ENCODE measurements at places on chromosomes 12 and 14.

DNA sequence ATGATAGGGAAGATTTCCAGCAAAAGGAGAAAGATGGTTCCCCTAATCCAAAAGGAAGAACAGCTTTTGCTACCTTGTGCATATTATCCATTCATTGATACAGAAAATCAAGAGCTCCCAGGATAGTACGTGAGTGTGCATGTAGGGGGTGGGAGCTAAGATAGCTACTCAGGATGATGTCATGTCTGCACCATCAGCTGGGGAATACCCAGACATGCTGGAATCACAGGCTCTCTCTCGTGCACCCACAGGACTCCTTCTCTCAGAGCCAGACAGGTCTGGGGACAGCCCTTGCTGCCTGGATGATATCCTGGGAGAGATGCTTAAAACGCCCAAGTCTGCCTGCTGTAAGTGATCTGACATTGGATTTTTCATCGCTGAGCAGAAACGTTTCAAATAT is 38.9 kb downstream of the FOXN3 start:
- H3K4me1 ChIP-seq, result no peaks in the 10 kb centered on the region
- H3K27ac ChIP-seq, result no peak overlapping the region
- DNase-seq, result no peak

DNA sequence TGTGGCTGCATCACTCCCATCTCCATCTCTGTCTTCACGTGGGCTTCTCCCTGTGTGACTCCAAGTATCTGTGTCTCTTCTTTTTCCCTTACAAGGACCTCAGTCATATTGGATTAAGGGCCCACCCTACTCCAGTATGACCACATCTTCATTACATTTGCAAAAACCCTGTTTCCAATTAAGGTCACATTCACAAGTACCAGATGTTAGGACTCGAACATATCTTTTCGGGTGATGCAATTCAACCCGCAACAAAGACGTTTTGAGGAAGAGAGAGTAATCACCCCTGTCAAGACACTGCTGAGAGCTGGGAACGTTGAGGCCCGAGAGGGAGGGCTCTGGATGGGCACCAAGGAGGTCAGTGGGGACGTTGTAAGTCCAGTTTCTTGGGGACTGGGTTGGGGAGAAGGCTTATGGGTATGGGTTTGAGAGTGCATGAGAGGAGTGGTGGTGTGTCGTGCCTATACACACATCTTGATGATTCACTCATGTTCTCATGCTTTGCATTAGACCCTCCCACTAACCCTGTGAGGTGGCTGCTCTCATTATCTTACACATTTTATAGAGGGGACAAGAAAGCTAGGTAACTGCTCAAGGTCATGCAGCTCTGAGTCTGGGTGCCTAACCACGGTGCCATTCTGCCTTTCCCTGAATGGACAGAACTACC is 12.1 kb upstream of the IFI27 start:
- no peaks in the 10 kb centered on the region for H3K27me3 ChIP-seq
- no peaks in the 10 kb centered on the region for H3K4me1 ChIP-seq
- no peak overlapping the region for H3K27ac ChIP-seq
- peak; percentile 28 for DNase-seq
- H3K36me3 ChIP-seq, result no peaks in the 10 kb centered on the region
- H3K4me3 ChIP-seq, result no peak overlapping the region

DNA sequence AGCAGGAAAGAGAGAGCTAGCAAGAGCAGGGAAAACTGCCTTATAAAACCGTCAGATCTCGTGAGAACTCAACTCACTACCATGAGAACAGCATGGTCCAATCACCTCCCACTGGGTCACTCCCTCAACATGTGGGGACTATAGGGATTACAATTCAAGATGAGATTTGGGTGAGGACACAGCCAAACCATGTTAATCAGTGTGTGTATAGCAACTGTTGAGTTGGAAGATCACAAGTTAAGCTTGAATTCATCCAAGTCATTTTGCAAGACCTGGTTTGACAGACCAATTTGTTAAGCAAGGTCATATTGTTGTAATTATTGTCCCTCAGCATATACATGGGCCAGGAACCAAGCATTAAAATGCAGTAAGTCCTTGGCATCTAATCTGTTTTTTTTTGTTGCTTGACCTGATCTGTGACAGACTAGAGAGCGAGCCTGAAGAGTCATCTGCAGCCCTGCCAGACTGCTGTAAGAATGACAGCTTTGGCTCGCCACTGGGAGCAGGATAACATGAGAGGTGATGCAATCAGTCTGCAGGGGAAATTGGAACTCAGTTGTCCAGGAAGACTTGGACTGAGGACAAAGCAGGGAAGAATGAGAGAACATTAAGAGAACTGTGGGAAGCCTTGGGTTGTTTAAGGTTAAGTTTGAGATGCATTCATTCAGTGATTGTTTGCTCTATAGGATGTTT is 297.6 kb upstream of the SEL1L start:
- H3K4me1 ChIP-seq, result no peaks in the 10 kb centered on the region
- H3K27ac ChIP-seq, result peak overlapping the region; percentile 3
- no peak for DNase-seq
- H3K36me3 ChIP-seq, result no peaks in the 10 kb centered on the region
- H3K27me3 ChIP-seq, result no peaks in the 10 kb centered on the region

GRCh38 chr14:92717571-92718042 is 30.8 kb downstream of the LGMN start:
- H3K4me3 ChIP-seq, result no peak overlapping the region
- no peaks in the 10 kb centered on the region for H3K4me1 ChIP-seq
- no peak for DNase-seq
- H3K27me3 ChIP-seq, result no peaks in the 10 kb centered on the region
- H3K27ac ChIP-seq, result no peak overlapping the region
- H3K36me3 ChIP-seq, result peaks cover 8% of the 10 kb centered on the region

DNA sequence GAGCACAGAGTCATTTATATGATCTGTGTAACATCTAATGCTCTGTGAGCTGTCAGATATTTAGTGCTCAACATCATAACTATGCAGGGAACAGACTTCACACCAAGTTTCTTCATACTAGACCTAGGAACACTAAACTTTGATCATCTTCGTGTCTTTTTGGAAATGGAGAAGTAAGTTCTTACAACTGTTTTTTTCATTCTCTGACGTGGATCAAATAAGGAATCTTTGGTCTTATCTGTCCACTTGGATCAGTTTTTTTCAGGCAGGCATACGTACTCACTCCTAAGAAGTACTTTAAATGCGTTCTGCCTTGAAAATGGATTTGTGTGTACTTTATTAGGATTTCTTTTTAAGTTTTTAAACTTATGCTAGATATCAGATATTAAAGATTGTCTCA is 191.0 kb downstream of the FBXL14 start:
- H3K4me3 ChIP-seq, result no peak overlapping the region
- H3K27ac ChIP-seq, result no peak overlapping the region
- no peaks in the 10 kb centered on the region for H3K36me3 ChIP-seq
- H3K4me1 ChIP-seq, result no peaks in the 10 kb centered on the region
- no peaks in the 10 kb centered on the region for H3K27me3 ChIP-seq

DNA sequence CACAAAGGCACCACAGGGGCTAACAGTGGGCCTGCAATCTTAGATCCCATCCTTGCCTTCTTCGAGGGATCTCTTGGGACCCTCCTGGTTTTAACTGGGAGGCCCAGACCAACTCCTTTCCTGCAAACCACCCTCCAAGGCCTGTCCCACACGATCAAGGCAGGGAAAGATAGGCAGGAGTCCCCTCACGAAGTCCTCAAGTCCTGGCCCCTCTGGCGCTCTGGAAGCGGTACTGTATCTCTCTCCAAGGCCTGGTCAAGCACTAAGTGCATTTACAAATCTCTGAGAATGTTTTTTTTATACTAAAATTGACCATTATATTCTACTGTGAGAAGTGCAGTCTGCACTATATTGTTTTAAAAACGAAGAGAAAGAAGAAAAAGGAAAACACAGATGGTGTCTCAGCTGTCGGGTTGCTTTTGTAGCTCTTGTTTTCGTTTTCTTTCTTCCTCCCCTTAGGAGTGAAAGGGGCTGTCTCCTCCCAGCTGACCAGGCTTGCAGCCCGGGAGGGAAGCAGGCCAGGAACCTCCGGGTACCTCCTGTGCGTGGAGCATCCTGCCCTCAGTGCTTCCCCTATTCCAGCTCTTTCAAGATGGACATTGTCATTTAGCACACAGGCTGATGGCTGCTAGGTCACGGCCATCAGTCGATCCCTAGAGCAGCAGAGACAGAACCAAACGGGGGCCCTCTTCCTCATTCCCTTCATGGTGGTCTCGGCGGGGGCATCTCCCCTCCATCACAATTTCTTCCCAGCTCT is 56.7 kb downstream of the FAM222A start:
- DNase-seq, result peak; percentile 46
- H3K4me1 ChIP-seq, result no peaks in the 10 kb centered on the region
- H3K4me3 ChIP-seq, result no peak overlapping the region
- peaks cover 10% of the 10 kb centered on the region for H3K36me3 ChIP-seq

DNA sequence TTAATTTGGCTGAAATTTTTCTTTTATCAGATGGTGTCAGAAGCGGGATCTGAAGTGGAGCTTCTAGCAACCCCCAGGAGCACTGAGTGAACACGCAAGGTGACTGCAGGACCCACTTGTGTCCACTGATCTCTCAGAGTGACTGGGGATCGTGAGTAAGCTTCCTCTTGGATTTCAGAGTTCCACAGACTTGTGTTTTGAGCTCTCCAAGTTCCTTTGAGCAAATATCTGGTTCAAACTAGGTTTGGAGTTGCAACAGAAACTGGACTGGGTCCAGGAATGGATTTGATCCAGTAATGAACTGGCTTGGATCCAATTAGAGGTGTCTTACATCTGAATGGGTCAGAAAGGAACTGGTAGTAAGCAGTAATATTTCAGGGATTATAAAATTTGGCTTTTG is 24.7 kb upstream of the B4GALNT1 start:
- H3K27me3 ChIP-seq, result no peaks in the 10 kb centered on the region
- DNase-seq, result no peak
- H3K27ac ChIP-seq, result no peak overlapping the region
- H3K4me1 ChIP-seq, result no peaks in the 10 kb centered on the region
- no peak overlapping the region for H3K4me3 ChIP-seq
- H3K36me3 ChIP-seq, result no peaks in the 10 kb centered on the region

GRCh38 chr12:18747895-18748294 is 10.0 kb downstream of the CAPZA3 start:
- peak; percentile 63 for DNase-seq
- H3K27me3 ChIP-seq, result no peaks in the 10 kb centered on the region
- H3K36me3 ChIP-seq, result no peaks in the 10 kb centered on the region

GRCh38 chr12:43179486-43179885 is 372.5 kb downstream of the ADAMTS20 start:
- no peaks in the 10 kb centered on the region for H3K4me1 ChIP-seq
- DNase-seq, result no peak
- H3K27me3 ChIP-seq, result no peaks in the 10 kb centered on the region
- no peaks in the 10 kb centered on the region for H3K36me3 ChIP-seq
- no peak overlapping the region for H3K4me3 ChIP-seq
- H3K27ac ChIP-seq, result no peak overlapping the region

DNA sequence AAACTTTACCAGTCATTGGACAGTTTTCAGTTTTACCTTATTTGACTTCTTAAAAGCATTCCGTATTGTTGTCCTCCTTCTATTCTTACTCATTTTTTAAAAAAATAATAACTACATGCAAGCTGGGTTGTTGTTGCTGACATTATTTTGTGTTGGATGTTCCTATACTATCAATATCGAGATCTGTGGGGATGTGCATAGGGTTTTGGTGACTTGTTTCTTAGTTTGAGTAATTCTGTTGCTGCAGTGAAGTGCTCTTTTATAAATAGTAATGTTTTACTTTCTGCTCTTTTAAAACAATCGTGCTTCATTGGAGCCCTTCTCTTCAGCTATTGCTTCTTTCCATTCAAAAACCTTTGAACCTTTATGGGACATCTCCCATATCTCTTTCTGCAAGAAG is 79.4 kb downstream of the METTL25 start:
- H3K27ac ChIP-seq, result no peak overlapping the region
- no peak for DNase-seq
- no peak overlapping the region for H3K4me3 ChIP-seq
- no peaks in the 10 kb centered on the region for H3K27me3 ChIP-seq

DNA sequence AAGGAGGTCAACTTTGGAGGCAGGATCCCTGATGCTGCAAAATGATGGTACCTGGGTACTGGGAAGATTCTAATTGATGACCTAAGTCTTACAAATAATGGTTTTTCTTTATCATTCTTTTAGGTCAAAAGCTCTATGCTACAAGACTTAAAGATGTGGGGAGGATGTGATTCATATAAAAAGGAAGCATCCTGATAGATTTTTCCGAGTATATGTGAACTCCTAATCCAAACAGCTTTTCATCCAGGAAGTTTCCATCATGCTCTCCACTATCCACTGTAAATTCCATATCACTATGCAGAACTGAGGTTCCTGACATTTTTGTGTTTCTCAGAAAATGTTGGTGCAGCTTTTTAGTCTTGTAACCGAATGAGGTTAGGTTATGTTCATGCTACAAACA is 293.2 kb downstream of the PAWR start:
- no peak overlapping the region for H3K27ac ChIP-seq
- H3K4me3 ChIP-seq, result no peak overlapping the region
- no peak for DNase-seq
- H3K36me3 ChIP-seq, result no peaks in the 10 kb centered on the region
- H3K4me1 ChIP-seq, result no peaks in the 10 kb centered on the region

GRCh38 chr12:16154990-16155389 is 122.5 kb downstream of the SLC15A5 start:
- H3K27me3 ChIP-seq, result no peaks in the 10 kb centered on the region
- DNase-seq, result no peak
- no peak overlapping the region for H3K27ac ChIP-seq
- no peak overlapping the region for H3K4me3 ChIP-seq
- peaks cover 5% of the 10 kb centered on the region for H3K4me1 ChIP-seq
- no peaks in the 10 kb centered on the region for H3K36me3 ChIP-seq

DNA sequence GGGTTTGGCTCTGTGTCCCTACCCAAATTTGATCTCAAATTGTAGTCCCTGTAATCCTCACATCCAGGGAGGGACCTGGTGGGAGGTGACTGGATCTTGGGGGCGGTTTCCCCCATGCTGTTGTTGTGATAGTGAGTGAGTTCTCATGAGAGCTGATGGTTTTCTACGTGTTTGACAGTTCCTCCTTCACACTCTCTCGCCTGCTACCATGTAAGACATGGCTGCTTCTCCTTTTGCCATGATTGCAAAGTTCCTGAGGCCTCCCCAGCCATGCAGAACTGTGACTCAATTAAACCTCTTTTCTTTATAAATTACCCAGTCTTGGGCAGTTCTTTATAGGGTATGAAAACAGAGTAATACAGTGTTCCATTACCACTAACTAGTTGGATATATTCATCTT is 10.3 kb upstream of the LRRC23 start:
- DNase-seq, result no peak
- no peak overlapping the region for H3K4me3 ChIP-seq
- H3K27me3 ChIP-seq, result no peaks in the 10 kb centered on the region

- H3K27ac ChIP-seq, result no peak overlapping the region
- no peak overlapping the region for H3K4me3 ChIP-seq
- H3K27me3 ChIP-seq, result no peaks in the 10 kb centered on the region
- H3K4me1 ChIP-seq, result peaks cover 11% of the 10 kb centered on the region
- no peak for DNase-seq
These were observed 296.3 kb upstream of the PRKD1 start for GRCh38 chr14:30223966-30224365.
